ENCODE measurements at places on chromosomes 12 and 14.

- no peak for DNase-seq
Measured at GRCh38 chr12:124795081-124795948, 68.3 kb downstream of the SCARB1 start.

- peak; percentile 88 for DNase-seq
Measured at GRCh38 chr12:57069523-57069922, 9.1 kb downstream of the NEMP1 start.

DNA sequence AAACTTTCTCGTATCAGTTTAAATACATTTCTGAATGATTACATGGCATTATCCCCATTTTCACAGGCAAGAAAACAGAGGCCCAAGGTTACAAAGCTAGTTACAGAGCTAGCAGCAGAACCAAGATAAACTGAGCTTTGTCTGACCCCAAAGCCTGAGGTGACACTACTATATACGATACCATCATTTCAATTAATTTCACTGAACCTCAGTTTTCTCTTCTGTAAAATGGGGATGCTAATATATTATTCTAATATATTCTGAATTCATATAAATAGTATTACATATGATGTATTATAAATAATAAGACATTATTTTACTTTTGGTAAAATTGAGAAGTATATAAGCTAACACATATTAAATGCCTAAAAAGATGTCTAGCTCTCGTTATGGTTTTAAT, 143.3 kb downstream of the NRXN3 start:
- DNase-seq: no peak

DNA sequence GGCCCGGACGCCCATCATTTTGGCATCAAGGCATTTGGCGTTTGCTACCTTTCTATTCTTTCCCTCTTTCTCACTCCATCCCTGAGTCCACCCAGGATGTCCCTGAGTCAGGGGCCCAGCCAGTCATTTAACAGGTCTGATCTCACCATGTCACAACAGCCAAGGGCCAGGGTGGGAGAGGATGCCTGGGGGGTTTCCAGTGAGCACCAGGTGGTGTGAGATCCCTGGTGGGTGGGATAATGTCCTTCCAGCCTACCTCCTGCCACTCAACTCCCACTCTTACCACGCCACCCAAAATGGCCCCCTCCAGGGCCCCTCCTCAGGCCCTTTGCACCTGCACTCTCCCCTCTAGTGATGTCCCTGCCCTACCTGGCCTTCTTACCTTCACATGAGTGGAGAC, 310.8 kb downstream of the BCL11B start:
- DNase-seq: no peak

GRCh38 chr14:23089498-23090253, 5.3 kb downstream of the ACIN1 start:
- DNase-seq: no peak

- DNase-seq: peak; percentile 32
Measured at GRCh38 chr12:65188179-65188701, 18.9 kb downstream of the LEMD3 start.

DNA sequence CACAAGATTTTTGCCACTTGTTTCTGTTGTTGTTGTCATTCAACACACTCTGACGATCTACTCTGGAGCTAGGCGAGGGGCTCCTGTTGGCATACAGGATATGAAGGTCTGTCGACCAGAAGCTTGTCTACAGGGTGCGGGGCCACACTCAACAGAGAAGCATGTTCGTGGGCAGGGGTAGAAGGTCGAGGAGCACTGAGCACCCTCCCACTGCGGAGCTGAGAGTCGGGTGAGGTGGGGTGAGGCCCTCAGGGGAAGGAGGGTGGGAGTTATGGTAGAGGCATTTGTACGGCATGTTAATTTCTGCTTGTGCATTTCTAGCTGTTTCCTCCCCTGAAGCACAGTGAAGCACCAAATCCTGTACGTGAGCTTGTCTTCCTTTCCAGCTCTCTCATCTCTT, 115.1 kb downstream of the PRMT8 start:
- DNase-seq: no peak

- no peak for DNase-seq
Measured at GRCh38 chr14:24204163-24205146, 1.0 kb upstream of the TSSK4 start.

GRCh38 chr14:23066368-23066767, 9.0 kb upstream of the CDH24 start:
- no peak for DNase-seq

DNA sequence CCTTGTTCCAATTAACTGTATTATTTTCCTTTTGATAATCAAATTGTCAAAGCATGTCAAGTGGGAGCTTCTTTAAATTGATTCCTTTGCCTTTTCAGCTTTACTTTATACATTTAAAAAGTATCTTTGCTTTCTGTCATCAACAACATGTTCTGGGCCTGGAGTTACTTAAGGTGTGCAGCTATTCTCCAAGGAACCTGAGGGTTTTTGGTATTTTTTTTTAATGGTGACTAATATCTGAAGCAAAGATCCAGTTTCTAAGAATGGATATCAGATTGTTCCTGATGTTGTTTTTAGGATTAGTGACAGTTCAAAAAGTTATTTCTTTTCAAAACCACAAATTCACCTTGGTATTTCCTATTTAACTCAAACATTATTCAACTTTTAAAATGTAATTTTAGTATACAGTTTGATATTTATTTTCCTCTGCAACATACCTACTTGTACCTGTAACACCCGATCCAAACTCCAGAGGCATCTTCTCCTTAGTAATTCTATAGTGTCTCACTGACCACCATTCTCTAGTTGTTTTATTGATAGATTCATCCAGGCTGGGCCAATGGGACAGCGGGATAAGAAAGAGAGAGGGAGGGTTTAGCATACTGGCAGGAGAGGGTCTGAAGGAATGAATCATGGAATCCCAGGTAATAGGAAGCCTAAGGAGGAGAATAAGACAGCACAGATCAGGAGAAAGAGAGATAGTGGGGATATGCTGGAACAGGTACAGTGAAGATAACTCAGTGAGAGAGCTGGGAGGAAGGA, 3.1 kb downstream of the CBLN3 start:
- no peak for DNase-seq

DNA sequence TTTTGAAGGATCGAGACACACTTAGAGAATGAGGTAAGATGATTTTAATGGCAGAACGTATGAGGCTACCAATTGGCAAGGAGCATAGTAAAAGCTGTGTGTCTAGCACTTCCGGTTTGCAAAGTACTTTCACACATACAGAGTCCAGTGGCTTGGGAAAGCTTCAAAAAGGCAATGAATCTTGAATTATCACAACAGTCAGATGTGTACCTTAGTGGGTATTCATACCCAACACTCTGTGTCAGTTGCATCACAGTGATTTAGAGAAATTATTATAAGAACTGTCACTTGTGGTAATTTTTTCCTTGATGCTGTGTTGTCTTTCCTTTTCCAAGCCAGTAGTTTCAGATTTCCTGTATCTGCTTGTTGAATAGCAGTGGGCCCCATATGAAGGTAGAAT, 424.1 kb downstream of the PCNX1 start:
- DNase-seq: no peak

- DNase-seq: no peak
Measured at GRCh38 chr14:52703225-52703624, 3.8 kb upstream of the PSMC6 start.

DNA sequence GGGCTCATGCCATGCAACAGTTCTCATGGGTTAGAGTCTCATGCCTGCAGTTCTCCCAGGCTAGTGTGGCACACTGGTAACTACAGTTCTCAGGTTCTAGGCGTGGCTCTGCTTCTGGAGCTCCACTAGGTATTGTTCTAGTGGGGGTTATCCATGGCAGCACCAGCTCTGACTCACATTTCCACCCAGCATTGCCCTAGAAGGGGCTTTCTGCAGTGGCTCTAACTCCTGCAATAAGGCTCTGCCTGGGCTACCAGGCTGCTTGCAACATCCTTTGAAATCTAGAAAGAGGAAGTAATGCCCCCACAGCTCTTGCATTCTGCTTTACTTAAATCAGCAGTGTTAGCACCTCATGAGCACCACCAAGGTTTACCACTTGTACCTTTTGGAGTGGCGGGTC, 220.3 kb upstream of the ARID2 start:
- DNase-seq: peak; percentile 83

- DNase-seq: no peak
Measured at GRCh38 chr12:39499296-39499695, 56.4 kb upstream of the KIF21A start.

GRCh38 chr14:75561013-75561432, 17.4 kb upstream of the FLVCR2 start:
- peak; percentile 68 for DNase-seq

GRCh38 chr14:20512177-20512905, 7.0 kb downstream of the RNASE10 start:
- no peak for DNase-seq

DNA sequence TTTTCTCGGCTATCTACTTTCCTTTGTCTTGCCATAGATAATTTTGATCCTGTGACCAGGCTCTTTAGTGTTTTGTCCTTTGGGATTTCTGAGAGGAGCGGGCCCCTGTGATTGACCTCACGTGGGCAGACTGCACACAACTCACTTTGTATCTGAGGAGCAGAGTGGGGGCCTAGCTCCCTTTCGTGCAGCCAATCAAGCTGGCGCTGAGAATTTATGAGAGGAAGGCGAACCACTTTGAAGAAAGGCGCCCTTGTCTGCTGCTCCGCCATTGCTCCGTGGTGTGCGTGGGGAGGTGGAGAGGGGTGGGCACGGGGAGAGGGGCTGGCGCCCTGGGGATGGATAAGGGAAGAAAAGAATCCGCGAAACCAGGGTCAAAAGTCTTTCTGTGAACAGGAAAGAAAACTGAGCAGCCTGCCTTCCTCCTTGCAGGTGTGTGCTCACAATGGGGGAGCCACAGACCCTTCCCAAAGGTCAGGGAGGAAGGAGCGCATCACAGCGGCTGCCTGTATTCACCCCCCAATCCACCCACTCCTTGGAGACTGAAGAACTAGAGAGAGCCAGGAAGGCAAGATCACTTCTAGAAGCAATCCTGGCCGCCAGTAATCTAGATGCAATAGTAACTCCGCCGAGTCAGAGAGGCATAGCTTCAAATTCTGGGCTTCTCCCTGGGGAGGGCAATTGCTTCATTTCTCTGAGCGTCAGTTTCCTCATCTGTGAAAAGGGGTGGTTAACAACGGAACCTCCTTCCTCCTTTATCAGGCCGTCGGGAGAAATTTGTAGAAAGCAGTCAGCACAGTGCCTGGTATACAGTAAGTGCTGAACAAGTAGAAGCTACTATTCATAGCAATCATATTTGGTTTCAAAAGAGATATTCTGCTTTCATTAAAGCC, 24.9 kb upstream of the MED13L start:
- DNase-seq: no peak

All from KBM-7 (cell line).